Fibroblast of the conjunctiva (primary cell): ENCODE measurements at places on chromosomes 12 and 14.

- peak; percentile 18 for DNase-seq
Observed at GRCh38 chr12:100375038-100375735, 18.3 kb downstream of the SLC17A8 start.

- no peak for DNase-seq
Observed at GRCh38 chr14:25298238-25298637, 248.3 kb upstream of the STXBP6 start.

GRCh38 chr14:34355584-34356263 lies 106.3 kb downstream of the SPTSSA start:
- no peak for DNase-seq

- peak; percentile 22 for DNase-seq
Observed at GRCh38 chr14:22886500-22887259, 3.7 kb downstream of the REM2 start.

DNA sequence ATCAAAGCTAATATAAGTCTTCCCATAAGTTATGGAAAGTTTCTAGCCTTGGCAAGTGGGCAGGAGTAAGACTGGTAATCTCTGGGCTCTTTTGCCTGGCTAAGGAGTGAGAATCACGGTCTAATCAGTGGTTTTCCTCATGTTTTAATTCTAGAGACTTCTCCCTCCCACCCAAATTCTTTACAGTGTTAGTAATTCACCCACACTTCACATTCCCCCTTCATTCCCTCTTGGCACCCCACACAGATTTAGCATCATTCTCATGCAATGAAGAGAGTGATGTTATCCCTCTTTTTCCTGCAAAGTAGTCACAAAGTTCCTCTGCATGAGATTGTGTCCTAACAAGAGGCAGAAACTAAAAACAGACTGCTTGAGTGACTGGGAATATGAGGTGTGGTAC lies 28.6 kb upstream of the CACNA2D4 start:
- DNase-seq: no peak

DNA sequence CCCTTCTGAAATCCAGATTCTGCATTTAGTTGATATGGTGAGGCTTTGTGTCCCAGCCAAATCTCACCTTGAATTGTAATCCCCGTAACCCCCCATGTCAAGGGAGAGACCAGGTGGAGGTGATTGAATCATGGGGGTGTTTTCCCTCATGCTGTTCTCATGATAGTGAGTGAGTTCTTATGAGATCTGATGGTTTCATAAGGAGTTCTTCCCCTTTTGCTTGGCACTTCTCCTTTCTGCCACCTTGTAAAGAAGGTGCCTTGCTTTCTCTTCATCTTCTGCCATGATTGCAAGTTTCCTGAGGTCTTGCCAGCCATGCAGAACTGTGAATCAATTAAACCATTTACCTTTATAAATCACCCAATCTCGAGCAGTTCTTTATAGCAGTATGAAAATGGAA lies 23.1 kb upstream of the C12orf42 start:
- no peak for DNase-seq

GRCh38 chr12:108400056-108400455 lies 60.9 kb upstream of the CMKLR1 start:
- DNase-seq: no peak

- no peak for DNase-seq
Observed at GRCh38 chr12:67637718-67638117, 10.8 kb upstream of the DYRK2 start.

GRCh38 chr12:57418255-57418654 lies 12.6 kb downstream of the R3HDM2 start:
- no peak for DNase-seq

DNA sequence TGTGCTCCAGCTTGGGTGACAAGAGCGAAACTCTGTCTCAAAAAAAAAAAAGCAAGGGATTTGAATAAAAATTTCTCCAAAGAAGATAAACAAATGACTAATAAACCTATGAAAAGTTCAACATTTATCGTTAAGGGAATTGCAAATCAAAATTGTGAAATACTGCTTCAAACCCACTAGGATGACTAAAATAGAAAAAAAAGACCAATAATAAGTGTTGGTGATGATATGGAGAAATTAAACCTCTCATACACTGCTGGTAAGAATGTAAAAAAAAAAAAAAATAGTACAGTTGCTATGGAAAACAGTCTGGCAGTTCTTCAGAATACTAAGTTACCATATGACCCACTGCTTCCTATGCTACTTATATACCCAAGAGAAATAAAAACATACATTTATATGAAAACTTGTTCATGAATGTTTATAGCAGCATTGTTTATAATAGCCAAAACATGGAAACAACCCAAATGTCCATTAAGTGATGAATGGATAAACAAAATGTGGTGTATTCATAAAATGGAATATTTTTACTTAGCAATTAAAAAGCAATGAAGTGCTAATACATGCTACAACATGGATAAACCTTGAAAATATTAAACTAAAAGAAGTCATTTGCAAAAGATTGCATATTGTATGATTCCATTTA lies 39.4 kb upstream of the TMPRSS12 start:
- DNase-seq: no peak

DNA sequence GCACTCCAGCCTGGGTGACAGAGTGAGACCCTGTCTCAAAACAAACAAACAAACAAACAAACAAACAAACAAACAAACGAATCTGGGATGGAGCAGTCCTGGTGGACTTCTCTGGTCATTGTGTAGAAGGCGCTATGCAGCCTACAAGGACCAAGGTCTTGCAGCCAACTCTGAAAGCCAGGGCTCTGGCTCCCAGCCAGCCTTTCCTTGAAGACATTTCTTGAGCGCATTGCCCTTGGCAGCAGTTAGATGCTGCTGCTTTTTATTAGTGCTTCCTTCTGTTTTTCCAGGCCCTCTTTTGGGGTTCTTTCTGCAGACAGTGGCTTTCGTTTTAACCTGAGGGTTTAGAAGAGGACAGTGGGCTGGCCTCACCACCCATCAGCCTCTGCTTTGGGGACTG lies 20.2 kb downstream of the CCDC177 start:
- no peak for DNase-seq

GRCh38 chr14:21102521-21103410 lies 1.9 kb downstream of the TMEM253 start:
- no peak for DNase-seq

DNA sequence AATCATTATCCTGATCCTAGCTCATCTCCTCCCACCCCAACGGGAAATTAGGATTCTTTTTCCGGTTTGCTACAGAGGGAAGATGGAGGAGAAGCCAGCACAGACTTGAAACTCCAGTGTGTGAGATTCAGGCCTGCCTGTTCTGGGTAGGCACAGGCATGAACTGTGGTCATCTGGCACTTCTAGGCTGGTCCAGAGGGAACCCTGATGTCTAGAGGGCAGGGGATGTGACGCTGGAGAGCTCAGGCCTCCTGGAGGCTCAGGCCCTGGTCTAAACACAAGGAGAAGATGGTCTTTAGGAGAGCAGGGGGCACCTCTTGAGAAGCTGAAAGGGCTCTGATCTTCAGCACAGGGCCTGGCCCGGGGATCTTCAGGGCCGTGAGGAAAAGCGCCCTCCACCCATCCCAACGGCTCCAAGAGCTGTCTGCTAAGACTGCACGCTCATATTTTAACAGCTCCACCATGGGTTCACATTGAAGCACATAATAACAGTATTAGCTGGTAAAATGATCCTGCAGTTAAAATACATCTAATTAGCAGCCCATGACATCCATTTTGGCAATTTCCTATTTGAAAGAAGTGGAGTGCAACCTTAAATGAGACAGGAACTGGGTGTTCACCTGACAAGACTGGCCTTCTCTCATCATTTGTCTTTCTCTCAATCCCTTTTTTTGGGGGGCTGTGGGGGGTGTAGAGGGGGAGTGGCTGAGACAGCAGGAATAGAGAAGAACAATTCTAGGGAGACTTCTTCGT lies 35.4 kb downstream of the BCL11B start:
- no peak for DNase-seq

DNA sequence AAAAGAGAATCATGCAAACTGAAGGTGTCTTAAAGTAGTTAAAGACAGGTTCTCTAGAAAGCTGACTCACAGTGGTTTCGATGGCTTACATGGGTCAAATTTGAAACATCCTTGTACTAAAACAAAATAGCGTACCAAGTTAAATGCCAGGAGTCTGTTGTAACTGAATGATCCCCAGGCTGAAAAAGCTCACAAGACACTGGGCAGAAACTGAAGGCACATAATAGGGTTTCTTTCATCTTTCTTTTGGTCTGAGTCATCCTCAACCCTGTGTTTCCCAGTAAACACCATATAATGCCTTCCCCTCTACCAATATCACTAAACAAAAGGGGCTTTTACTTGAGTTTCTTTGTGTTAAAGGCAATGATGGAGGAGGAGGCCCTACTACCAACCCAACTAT lies 12.8 kb downstream of the ZFYVE1 start:
- no peak for DNase-seq

GRCh38 chr12:18658829-18659228 lies 79.0 kb downstream of the PLCZ1 start:
- DNase-seq: no peak

DNA sequence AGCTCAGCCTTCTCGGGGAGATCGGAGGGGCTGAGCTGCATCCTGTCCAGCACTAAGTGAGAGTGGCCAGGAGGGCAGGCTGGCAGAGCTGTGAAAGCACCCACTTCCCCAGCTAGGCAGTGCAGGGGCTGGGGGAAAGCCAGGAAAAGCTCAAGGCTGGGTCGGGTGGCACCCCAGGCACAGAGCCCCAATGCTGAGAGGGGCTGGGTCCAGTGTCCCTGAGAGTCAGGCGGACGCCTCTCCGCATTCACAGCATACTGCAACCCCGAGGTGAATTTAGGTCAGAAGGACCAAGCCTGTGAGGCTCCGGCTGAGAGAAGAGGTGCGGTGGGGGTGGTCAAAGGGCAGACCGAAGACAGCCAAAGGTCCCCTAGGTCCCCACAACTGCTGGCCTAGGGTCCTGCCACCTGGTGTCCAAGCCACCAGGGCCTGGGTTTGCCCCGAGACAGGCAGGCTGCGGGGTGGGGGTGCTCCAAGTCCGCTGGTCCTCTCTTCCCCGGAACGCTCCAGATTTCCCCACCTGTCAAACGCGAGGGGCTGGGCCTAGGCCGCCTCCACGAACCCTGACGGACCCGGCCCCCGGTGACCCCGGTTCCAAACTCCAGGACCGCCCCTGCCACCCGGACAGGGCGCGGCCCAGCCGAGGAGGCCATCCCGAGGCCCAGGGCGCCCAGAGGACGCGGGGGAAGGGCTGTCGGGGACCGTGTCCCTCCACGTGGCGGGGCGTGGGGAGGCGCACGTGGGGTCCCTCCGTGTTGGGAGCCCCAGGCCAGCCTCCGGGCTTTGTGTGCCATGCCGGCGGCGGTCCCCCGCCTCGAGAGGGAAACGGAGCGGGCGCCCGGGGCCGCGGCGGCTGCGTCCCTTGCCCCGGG lies 527 bp downstream of the CAMKK2 start:
- no peak for DNase-seq

GRCh38 chr12:67692966-67693365 lies 44.4 kb downstream of the DYRK2 start:
- no peak for DNase-seq

DNA sequence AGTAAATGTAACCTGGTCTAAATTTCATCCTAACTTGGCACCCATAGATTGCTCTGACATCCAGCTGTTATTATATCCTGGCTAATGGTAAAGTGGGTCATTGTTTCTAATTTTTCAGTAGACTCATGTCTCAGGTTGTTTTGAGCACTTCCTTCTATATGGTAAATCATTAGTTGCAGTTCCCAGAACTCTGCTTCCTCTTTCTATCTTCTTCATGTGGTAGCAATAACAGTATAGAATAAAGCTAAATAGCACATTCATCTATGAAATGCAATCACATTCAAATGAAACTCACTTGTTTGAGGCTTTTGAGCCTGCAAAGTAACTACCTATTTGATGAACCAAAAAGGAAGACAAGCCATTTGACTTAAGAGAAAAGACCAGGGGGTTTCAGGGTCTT lies 65.1 kb upstream of the GZMB start:
- no peak for DNase-seq

GRCh38 chr14:104969741-104970230 lies 8.4 kb downstream of the AHNAK2 start:
- no peak for DNase-seq

DNA sequence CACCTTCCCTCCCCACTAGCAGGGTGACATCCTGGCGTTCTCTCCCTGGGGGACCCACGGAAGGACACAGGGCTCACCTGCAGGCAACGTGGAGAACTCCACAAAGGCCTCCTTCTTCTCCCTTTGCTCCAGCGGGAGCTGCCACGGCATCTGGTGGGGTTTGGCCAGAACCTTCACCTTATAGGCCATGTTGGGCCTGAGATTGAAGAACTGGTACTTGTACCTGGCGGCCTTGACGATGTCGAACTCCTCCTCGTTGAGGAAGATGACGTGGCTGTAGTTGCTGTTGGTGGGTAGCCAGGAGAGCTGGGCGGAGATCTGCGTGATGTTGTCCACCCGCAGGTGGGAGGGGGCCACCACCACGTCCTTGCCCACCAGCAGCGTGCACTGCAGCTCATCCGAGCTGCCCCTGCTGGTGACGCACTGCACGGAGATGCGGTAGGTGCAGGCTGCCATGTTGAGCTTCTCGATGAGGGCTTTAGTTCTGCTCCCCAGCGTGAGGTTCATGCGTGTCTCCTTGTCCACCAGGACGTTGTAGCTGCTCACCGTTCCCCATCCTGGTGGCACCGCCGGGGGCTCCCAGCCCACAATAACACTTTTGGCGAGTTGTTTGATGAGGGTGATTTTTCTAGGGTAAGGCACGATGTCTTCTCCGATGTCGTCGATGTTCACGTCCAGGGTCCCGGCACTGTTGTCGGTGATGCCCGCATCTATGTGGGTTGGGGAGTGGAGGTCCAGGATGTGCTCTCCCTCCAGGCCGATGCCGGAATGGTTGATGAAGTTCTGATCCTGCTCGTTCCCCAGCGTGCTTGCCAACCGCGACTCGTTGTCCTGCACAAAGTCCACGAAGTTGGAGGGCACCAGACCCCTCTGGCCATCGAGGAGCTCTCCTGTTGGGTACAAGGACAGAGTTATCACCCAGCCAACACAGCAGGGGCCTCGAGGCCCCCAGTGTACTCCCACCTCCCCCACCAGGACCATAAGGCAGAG lies 104.4 kb downstream of the PIWIL1 start:
- DNase-seq: no peak

GRCh38 chr14:22266142-22266442 lies 322.9 kb downstream of the DAD1 start:
- DNase-seq: no peak

DNA sequence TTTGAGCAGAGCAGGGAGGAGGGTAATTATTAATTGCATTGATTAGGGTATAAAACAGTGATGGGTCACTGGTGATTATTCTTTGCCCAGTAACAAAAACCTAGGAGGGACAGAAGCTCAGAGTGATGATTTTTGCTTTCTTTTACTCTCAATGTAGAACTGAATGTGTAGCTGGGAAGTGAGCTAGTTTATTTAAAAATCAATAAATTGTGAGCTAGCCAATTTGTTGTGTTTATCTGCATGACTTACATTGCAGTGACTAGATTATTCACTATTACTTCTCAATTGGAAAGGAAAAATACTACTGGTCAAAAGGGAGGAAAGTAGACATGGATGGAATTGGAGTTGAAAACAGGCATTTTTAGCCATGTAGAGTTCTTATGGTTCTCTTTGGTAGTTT lies 107.1 kb downstream of the PLXNC1 start:
- DNase-seq: no peak
